ENCODE measurements at places on chromosomes 12 and 14. TPM values are rescaled to one million over a fixed set of nuclear protein-coding genes. Genes with fewer than 3 reads are reported as not detected.

Gene INHBC
- not detected for total RNA-seq

Gene PRORP
- 19.2 TPM for total RNA-seq

Gene KRR1
- total RNA-seq, result 23.2 TPM

DNA sequence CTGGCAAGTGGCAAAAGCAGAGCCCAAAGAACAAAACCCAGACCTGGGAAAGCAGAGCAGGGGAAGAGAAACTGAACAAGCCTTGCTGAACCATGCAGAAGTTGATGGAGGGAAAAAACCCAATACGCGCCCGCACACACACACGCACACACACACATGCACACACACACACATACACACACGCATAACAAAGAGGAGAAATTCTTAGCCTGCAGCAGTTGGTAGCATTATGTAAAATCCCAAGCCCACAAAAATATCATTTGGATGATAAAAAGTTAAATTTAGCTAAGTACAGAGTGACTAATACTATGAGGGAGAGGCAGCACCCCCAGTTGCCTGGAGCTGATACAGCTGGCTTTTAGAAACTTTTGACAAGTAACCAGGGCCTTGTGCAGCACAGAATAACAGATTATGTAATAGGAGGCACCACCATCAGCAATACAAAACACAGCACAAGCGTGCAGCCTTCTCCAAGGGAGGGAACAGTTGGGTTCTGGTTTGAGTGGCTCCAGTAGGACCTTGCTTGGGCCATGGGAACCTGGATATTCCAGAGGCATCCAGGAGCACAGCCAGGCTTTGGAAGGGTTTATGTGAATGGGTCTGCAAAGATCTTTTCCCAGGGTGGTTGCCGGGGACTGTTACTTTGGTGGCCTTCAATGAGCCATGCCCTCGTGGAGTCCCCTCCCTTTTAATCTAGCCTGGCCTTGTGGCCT is 35.3 kb downstream of the PITPNM2 start:
- DNase-seq, result peak; percentile 64

DNA sequence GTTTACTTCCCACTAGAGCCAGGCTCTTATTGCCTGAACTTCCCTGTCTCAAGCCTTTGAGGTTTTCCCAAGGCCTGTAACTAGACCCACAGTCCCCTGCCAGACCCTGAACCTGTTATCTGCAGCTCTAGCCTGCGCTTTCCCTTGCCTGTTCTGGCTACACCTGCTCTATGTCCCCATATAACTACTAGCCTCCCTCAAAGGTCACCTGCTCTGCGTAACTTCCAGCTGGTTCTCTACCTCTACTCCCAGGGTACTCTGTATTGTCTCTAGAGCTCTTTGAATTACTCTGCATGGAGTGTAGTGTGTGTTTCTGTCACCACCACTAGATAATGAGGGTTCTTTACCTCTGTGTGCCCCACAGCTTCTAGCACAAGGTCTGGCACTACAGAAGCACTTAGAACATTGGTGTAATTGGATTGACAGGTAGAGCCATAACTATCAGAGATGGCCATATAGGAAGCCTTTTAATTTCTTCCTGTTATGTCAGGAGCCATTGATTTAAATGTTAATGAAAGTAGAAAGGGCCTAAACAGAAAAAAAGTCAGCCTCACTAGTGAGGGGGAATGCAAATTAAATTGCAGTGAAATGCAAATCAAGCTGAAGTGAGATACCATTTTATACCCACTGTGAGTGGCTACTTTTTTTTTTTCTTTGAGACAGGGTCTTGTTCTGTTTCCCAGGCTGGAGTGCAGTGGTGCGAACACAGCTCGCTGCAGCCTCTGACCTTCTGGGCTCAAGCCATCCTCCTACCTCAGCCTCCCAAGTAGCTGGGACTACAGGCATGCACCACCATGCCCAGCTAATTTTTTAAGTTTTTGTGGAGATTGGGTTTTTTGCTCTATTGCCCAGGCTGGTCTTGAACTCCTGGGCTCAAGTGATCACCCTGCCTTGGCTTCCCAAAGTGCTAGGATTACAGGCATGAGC is 47.8 kb downstream of the EID3 start:
- DNase-seq, result no peak

Measured in frontal cortex (tissue), 4 donors.